Fibroblast of the aortic adventitia (primary cell): ENCODE measurements at places on chromosomes 7 and 10. TPM values are rescaled to one million over a fixed set of nuclear protein-coding genes. Genes with fewer than 3 reads are reported as not detected.
A peak's percentile ranks its signal among the peaks of the same experiment; 100 is the strongest.

The DENND11 gene
- 7.6 and 10.2 TPM in 2 replicates for total RNA-seq

- peak; percentile 38 for DNase-seq
Measured at GRCh38 chr7:114048386-114049235, 129.8 kb upstream of the PPP1R3A start.

The ITPRID1 gene
- total RNA-seq = not detected in 2 replicates

DNA sequence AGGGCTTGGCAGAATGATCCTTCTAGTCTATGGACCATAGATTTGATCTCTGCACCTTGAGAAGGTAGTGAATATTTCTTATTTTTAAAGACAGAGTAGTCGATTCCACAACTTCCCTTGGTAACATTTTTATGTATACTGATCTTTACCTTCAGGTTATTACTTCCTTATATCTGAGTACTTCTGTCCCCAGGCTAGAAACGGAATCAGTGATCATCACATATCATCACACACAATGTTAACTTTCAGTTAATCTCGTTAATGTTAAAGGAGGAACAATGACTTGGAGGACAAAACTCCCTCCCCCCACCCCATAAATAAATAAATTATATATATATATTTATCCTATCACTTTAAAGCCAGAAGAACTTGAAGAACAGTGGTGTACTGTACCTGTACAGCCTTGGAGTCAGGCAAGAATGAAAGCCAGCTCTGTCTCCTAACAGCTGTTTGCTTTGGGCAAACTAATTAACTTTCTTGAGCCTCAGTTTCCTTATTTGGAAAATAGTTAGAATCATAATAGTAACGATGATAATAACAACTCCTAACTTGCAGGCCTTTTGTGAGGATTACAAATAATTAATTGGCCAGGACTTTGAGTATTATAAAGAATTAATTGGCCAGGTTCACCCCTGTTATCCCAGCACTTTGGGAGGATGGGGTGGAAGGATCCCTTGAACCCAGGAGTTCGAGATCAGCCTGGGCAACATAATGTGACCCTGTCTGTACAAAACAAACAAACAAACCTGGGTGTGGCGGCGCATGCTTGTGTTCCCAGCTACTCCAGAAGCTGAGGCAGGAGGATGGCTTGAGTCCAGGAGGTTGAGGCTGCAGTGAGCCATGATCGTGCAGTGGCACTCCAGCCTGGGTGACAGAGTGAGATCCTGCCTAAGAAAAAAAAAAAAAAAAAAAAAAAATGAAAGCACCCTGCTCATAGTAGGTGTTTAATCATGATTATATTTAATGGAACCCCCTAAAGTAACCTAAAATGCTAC, 63.5 kb downstream of the SAMD9 start:
- no peak for DNase-seq

DNA sequence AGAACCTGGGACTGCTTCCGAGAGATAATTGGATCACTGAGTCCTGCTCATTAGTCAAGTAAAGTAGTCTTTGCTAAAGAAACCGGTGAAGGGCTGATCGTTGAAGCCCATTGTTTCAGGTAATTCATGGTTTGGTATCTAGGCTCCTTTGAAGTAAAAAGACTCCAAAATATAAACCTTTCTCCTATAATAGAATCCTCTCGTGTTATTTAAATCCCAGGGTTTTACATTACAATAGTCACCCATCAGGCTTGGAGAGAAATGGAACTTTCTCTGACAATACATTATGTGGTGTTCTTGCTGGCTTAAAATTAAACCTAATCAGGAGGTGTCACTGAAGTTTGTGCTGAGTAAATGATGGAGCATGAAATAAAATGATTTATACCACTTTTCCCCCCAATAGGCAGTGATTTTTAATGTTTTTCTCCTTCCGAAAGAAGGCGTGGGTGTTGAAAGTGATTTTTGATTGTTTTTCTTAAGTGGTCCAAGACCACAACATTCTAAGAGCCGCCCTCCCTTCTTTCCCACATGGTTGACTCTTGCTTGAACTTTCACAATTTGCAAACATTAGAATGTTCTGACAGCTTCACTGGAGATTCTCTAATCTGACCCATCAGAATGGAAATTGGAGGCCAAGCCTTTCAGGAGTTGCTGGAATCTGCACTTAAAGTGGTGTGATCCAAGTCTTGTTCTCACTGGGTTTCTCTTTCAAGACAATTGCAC, 44.2 kb downstream of the LRMDA start:
- DNase-seq = peak; percentile 96

GRCh38 chr10:88999625-89000024, 9.0 kb downstream of the FAS start:
- DNase-seq = peak; percentile 62

The OR2A1 gene
- 0.27 TPM in 1 of 2 replicates, not detected in the other for total RNA-seq

The PON1 gene
- total RNA-seq = not detected in 2 replicates

The GRK5 gene
- 7.0 and 20.5 TPM in 2 replicates for total RNA-seq

DNA sequence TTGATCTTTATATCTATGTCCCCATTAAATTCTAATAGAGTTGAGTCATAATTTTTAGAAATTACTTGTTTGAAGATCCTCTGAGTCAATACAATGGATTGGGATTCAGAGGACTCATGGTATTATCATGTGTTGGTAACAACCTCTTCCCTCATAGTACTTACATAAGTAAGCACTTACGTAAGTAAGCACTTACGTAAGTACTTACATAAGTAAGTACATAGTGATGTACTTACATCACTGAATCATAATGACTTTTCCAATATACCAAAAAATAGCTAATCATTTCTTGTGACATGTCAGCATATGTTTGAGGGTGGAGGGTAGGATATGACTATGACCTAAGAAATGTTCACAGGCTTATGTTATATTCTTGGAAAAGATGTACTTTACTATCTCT, 740.5 kb downstream of the SORCS1 start:
- peak; percentile 84 for DNase-seq

DNA sequence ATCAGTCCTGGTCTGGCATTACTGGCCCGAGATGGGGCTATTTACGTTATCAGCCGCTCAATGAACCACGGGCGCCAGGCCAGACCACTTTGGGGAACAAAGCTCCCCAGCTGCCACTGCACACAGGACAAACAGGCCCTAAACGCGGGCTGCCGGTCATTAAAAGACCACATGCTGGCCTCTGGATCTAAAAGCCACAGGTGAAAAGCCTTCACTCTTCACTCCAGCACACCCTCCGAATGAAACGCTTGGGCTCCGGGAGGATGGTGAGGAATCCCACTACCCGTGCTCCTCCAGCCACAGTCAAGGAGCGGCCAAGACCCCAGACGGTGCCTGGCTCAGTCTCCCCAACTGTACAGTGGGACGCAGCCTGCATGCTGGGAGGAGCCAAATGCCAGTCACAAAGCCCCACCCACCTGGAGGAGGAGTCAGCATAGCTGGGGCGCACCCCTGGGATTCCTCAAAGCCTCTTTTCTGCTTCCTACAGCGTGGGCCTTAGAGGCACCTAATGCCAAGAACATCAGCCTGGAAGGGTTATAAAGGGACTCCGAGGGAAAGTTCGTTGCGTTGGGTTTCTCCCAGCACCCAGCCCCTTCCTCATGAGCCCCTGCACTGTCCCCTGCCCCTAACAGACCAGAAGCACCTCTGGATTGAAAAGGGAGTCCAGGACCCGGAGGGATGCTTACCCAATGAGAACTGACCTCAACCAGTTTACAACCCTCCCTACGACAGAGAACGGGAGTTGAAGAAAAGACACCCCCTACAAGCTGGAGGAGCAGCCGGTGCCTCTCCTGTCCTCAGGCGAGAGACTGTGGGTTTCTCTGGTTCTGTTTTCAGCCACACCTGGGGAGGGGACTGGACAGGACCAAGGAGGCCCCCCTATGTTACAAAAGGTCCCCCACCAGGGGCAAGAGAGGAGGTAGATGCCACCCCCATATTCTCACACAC, 4.7 kb downstream of the PDGFA start:
- no peak for DNase-seq

The HOXA9 gene
- not detected in 2 replicates for total RNA-seq

GRCh38 chr7:74717889-74718288, 55.9 kb upstream of the NCF1 start:
- no peak for DNase-seq

- no peak for DNase-seq
Measured at GRCh38 chr7:148587076-148587475, 3.5 kb upstream of the C7orf33 start.

DNA sequence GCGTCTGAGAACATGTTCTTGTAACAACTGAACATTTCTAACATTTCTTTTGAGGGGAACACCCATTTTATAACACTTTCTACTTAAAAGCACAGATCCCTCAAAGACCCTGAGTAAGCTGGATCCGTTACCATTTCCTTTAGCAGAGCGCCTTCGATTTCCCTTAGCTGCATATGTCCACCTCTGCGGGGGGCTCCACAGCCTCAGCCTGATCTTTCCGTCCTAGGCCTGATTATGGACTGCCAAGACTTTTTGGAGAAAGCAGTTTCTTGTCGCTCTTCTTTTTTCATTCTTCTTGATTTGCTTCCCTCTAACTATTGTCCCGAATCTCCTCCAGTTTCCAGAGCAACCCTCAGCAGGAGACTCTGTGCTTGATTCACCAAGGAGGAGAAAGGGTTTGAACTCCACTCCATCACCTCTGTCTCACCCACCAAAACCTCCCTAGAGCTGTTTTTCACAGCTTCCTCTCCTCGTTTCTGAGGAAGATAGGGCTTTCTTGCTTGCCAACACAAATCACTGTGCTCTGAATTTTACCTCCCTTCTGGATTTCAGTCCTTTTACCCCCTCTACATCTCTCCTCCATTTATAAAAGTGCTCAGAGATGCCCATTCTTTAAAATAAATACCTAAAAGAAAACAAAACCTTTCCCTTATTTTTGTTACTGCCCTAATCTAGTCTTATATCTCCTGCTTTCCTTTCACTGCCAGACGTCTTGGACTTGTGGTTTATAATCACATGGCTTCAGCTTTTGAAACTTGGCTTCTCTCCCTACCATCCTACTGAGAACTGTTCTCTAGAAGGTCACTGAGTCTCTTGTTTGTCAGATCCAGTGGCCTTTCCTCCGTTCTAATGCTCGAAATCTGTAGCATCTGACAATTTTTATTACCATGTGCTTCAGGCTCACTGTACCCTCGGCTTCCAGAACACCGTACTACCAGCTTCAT, 30.5 kb upstream of the ZRANB1 start:
- DNase-seq = peak; percentile 86

- DNase-seq = peak; percentile 76
Measured at GRCh38 chr7:43735802-43736603, 6.7 kb upstream of the COA1 start.

- no peak for DNase-seq
Measured at GRCh38 chr10:132133005-132133404, 53.7 kb upstream of the DPYSL4 start.

- DNase-seq = peak; percentile 39
Measured at GRCh38 chr7:70694971-70695794, 436.8 kb upstream of the GALNT17 start.

The GPR158 gene
- 0.18 and 0.49 TPM in 2 replicates for total RNA-seq

GRCh38 chr7:157058701-157059100, 48.2 kb upstream of the MNX1 start:
- DNase-seq = no peak
